ENCODE measurements at places on chromosomes 7 and 10.

DNA sequence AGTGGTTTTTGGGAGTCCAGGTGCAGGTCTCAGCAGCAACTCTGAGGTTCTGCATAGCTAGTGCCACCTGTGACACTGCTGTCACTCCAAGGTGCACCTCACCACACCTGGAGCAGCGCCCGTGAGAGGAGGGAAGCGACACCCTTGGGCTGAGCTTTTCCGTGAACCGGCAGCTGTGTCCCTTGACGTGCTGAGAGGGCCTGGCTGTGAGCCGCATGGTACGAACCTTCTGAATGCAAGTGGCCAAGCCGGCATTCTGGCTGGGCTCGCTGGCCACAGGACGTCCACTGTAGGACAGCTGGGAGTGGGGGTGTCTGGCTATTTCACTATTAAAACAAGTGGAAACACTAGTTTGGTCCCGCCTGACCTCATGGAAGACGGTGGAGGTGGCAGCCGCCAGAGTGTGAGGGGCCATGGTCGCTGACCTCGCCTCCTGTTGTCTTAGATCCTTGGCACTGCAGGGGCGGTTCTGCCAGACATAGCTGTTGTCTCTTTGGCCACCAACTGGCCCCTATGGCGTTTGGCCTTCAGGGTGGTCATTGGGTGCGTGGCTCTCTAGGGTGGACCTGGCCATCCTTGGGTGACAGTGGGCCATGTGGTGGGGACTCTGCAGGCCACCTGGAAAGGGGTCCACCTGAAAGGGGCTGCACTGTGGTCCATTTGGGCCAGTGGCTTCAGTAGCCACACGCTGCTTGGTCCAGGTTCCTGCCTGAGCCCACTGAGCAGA lies 12.9 kb downstream of the INPP5A start:
- DNase-seq, result no peak

DNA sequence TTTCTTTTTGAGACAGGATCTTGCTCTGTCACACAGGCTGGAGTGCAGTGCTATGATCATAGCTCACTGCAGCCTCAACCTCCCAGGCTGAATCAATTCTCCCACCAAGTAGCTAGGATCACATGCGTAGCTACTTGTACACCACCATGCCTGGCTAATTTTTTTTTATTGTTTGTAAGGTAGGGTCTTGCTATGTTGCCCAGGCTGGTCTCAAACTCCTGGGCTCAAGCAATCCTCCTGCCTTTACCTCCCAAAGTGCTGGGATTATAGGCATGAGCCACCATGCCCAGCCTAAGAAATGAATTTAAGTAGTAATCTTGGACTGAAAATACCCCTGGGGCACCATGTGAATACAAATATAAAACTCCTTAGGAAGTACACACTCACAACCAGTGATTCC lies 5.8 kb downstream of the NUDT13 start:
- DNase-seq, result no peak

DNA sequence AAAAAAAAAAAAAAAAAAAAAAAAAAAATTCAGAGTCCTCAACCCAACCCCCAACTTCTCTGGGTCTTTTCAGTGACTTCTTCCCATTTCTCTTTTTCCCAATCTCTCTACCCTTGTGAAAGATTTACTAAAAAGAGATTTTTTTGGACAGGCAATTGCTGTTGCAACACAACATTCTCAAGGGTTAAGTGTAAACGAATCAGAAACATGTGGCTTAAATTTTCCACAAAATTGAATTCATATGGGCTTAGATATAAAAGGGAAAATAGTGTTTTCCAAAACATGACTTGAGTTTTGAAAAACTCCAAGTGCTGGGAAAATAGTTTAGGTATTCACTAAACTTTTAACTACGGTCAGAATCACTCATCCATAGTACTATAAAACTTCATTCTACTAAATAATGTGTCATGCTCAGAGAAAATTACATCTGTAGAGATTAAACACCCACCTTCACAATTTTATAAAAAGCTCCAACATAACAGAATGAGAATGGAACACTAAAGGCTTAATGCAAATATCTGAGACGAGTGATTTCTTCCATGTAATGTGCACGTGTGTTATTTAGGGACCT lies 643.1 kb downstream of the PARD3 start:
- no peak for DNase-seq

- DNase-seq, result no peak
These were observed 13.4 kb downstream of the HNRNPF start for GRCh38 chr10:43395571-43396060.

DNA sequence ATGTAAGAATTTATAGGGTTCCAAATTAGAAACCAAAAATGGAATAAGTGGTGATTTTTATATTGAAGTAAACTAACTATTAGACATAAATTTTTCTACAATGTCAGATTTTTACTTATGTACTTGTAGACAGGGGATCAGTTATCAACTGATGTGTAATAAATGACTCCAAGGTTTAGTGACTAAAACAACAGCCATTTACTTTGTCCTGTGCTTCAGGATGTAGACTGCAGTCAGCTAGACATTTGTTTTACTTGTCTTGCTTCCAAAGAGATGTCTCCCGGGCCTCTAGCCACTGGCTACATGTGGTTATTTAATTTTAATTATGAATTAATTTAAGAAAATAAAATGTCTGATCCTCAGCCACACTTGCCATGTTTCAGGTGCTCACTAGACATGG lies 249.7 kb upstream of the IGFBP3 start:
- DNase-seq, result no peak

- no peak for DNase-seq
These were observed 171.4 kb downstream of the KMT2E start for GRCh38 chr7:105185290-105186010.

- DNase-seq, result no peak
These were observed 27.9 kb upstream of the DPYSL4 start for GRCh38 chr10:132158823-132159222.

- no peak for DNase-seq
These were observed 73.9 kb downstream of the PCGF5 start for GRCh38 chr10:91294134-91294906.

GRCh38 chr7:148699024-148699781 lies 500 bp downstream of the CUL1 start:
- no peak for DNase-seq

All from cortex of kidney (tissue), 1 donor.